Jurkat, Clone E6-1 (cell line): ENCODE measurements at places on chromosomes 1 and 21.

DNA sequence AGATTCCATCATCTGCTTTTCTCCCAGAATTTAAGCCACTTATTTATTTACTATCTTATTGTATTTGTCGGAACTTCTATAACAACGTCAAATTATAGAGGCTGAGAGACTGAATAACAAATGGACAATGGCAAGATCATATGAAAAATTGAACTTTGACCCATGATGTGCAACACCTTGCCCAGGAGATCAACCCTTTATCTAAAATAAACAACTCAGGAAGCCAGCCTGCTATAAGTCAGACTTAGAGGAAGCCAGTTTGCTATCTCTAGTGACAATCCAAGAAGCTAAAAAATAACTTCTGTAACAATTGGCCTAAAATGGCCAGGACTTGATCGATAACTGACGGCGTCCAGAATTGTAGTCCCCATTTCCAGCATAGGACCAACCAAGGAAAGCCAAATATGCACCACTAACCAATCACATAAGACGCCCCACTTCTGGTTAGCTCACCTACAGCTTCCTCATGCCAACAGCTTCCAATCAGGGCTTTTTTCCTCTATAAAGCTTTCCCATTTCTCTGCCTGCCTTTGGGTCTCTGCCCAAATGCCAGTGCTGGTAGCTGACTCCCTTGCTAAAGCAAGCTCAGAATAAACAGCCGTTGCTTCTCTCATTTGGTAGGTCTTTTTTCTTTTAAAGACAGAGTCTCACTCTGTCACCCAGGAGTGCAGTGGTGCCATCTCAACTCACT is 28.5 kb downstream of the ANP32E start:
- no peak for DNase-seq

DNA sequence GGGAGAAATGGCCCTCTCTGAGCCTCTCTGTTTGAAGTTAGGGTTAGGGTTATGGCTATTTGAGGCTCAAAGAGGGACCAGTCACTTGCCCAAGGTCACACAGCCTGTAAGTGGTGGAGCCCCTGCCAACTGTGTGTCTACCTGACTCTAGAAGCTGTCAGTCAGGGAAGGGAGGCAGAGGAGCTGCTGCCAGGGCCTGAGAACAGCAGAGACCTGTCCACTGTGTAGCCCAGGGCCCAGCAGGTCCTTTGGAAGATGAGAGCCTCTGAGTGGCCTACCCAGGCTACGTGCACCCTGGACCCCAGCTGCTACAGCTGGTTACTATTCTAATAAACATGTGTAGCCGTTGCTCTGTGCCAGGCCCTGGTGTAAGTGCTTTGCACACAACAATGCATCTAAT is 15.1 kb upstream of the EDN2 start:
- no peak for DNase-seq

GRCh38 chr1:190416239-190416638 is 61.4 kb downstream of the BRINP3 start:
- DNase-seq, result no peak

DNA sequence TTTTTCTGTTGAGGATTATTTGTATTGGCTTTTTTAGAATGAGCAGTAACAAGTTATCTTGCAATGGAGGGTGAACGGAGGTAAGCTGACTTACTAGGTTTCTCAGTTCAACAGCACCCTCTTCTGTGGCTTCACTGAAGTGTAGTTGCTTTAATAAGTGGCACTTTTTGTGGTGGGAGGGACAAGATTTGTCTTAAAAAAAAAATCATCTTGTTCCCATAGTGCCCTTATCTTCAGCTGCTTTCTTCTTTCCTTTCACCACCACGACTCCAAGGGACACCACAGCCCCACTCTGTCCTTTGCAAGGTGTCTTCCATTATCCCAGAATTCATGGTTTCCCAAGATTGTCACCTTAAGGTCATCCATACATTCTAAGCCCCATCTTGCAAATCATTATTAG is 92.9 kb downstream of the PIGK start:
- DNase-seq, result peak; percentile 48

GRCh38 chr1:228902781-228903433 is 167.6 kb downstream of the RHOU start:
- DNase-seq, result no peak

DNA sequence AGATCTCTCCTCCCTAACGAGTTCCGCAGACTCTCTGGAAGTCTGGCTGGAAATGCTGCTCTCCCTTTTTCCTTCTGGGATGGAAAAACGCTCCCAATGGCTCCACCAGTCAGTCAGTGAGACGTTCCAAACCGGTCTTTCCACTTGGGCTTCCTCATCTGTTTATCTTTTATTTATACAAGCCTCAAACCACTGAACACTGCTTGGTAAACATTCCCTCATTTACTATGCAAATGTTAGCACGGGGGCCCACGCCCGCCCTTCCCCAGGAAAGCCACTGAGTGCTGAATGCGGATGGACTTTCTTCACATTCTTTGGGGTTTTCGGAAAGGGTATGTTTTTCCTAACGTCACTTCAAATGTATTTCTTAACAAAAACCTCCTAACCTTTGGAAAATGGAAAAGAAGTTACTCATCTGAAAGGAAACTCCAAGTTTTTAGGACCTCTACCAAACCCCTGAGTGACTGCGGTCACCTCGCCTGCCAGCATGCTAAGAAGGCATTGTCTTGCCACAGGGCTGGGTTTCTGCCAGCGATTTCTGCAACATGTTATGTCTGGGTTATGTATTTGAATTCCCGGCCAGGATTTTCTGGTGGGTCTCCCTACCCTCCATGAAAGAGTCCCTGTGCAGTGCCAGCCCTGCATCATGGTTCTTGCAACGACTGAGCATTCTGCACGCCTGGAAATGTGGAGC is 14.0 kb upstream of the UMODL1 start:
- no peak for DNase-seq

DNA sequence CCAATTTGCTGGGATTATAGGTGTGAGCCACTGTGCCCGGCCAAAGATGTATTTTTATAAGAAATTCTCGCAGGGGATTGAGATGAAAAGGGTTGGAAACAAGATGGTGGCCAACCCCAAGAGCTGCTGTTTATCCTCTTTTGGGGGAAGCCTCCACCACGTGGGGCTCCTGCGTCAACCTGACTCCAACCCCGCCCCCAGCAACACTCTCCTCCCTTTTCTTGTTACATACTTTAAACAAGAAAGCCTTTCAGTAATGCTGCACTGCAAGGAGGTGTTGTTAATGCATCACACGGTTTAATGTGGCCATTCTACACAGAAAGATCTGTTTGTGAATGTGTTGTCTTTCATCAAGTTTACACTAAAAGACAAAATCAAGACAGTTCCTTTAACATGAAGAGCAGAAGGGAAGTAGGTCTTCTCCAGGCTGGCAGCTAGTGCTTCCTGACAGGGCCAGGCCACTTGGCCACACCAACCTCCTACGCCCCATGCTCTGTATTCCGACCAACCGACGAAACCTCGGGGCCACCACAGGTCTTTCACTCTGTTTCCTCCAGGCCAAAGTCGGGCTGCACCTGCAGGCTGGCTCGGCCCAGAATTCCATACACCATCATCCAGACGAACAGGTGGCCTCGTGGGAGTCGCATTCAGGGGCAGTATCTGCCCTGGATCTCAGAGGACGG is 25.9 kb downstream of the C2CD2 start:
- no peak for DNase-seq

DNA sequence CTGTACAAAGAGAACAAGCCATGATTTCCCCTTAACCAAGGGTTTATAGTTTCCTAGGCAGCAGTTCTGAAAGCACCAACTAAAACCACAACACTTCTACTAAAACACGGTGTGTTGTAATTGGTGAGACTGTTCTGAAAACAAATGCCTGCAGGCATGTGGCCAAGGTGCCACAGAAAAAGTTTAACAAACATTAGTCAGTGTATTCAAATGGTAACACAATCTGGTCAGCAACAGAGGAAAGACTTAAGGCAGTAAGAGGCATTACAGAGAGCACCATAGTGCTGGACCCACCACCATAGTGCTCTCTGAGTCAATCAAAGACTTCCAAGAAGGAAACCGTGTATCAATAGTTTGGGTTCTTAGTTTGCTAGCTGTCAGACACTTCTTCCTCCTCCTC is 16.7 kb downstream of the SNIP1 start:
- no peak for DNase-seq

- no peak for DNase-seq
These were observed 50.9 kb downstream of the MDM4 start for GRCh38 chr1:204567071-204567470.

DNA sequence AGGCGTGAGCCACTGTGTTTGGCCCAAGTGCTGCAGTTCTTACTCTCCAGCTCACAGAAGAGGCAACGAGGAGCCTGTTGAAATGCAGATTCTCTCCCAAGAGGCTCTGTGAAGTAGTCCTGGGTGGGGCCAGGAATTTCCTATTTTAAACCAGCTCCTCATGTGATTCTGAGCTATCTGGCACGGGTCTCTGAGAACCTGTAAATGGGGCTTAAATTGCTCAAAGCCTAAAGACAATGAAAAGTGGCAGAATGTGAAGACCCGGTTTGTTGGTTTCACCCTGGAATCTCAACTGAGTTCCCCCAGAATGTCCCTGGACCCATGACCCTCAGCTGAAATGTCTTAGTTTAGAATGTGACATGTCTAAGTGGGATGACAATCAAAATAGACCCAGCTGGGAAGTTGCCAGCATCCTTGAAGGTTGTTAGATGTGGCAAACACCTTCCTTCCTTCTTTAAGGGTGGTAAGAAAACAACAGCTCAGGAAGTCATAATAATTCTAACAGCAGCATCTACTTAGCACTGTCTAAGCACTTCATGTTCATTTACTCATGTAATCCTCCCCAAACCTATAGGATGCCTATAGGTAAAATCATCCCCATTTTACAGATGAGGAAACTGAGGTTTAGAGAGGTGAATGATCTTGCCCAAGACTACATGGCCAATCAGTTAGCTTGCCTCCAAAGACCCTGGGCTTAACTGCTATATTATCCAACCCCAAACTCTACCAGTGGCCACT is 20.9 kb upstream of the ATP5PO start:
- DNase-seq, result peak; percentile 91

- DNase-seq, result no peak
These were observed 54.6 kb downstream of the FH start for GRCh38 chr1:241464985-241465384.

GRCh38 chr1:31073044-31073443 is 7.5 kb upstream of the PUM1 start:
- no peak for DNase-seq

DNA sequence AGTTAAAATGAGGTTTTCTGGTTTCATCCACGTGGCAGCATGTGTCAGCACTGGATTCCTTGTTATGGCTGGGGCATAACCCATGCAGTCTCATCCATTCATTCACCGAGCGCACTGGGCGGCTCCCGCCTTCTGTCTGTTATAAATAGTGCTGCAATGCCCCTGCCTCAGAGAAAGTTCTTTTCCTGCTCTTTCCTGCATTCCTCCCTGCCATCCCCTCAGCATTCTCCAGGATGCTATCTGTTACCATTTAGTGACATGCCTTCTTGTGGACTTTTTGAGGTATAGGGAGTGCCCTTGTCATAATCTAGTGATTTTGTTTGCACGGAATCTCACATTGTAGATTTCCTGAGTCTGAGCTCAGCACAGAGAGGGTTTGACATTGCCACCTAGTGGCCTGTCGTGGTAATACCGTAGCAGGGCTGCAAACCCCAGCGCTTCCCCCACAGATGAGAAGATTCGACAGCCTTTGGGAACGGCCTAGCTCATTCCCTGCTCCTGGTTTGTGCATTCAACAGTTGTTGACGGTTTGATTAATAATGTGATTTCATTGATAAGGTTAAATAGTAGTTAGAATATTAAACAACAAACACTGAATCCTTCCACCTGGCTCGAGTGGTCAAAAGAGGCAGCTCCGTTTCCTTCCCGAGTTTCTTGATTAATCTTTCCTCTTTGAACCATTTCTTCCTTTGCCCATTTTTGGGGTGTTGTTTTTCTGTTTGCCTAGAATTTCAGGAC is 46.3 kb downstream of the UMODL1 start:
- peak; percentile 80 for DNase-seq

- no peak for DNase-seq
These were observed 367.5 kb upstream of the C1orf174 start for GRCh38 chr1:4267381-4268261.

GRCh38 chr21:33947451-33948095 is 32.0 kb upstream of the ATP5PO start:
- DNase-seq, result peak; percentile 89

DNA sequence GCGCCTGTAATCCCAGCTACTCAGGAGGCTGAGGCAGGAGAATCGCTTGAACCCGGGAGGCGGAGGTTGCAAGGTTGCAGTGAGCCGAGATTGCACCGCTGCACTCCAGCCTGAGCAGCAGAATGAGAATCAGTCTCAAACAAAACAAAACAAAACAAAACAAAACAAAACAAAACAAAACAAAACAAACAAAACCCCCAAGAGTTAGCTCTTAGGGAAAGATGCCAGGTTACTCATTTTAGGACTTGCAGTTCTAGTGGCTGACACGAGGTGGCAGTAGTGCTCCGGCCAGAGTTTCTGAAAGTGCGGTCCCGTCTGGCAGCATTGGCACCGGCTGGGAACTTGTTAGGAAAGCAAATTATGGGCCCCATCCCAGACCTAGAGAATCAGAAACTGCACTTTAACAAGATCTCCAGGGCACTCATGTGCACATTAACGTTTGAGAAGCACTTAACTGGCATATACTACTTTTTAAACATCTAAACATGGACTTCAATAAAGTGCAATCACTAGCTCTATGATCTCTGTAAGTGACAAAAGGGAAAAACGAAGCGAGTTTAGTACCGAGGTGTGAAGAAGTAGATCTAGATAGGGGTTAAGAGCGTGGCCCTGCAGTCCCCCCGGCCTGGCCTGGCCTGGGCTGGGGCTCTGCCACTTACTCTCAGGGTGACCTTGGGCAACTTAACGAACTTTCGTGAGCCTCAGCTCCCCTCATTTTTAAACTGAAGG is 41.9 kb upstream of the TNFRSF1B start:
- DNase-seq, result peak; percentile 44

DNA sequence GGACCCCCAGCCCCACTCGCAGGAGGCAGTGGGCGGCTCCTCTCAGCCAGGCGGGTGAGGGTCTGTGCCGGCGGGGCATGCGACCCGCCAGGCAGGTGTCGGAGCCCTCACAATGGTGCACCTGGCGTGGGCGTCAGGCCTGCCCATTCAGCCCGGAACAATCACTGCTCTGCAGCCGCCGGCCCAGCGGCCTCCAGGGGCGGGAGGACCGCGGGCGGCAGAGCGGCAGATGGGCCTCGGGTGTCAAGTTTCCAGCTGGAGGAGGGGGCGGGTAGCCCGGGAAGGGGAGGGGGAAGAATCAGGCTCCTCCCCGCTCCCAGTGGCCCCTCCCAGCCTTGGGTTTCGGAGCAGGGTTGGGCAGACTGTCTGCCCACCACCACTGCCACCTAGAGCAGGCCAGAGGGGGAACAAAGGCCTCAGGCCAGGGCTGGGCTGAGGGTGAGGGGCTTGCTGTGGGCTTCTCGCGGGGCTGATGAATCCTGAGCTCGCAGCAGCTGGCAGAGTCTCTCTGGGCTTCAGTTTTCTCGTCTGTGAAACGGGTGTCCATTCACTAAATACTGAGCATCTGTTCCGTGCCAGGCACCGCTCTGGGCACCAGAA is 39.5 kb upstream of the CASZ1 start:
- DNase-seq, result no peak

DNA sequence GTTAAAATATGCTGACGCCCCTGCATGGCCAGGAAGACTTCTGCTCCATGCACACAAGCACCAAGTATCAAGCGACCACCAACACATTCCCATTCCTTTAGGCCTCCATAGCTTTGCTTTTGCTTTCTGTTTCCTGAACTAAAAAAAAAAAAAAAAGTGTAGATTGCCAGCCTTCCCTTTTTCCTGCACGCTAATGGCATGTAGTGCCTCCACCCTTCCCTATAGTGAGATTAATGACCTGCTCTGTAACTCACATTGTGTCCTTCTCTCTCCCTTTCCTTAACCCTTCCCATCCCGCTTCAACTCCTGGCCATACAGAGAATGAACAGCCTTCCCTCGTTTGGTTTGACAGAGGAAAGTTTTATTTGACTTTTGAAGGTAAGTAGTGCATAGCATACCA is 57.1 kb upstream of the DYNLT5 start:
- no peak for DNase-seq
